Activated T-cell treated with anti-CD3 and anti-CD28 coated beads, Interleukin-2, amount 50 U/mL, for 24 hours (primary cell): ENCODE measurements at places on chromosomes 1 and 21.

- DNase-seq = no peak
Measured at GRCh38 chr1:187870552-187870951, 1041.8 kb downstream of the PLA2G4A start.

DNA sequence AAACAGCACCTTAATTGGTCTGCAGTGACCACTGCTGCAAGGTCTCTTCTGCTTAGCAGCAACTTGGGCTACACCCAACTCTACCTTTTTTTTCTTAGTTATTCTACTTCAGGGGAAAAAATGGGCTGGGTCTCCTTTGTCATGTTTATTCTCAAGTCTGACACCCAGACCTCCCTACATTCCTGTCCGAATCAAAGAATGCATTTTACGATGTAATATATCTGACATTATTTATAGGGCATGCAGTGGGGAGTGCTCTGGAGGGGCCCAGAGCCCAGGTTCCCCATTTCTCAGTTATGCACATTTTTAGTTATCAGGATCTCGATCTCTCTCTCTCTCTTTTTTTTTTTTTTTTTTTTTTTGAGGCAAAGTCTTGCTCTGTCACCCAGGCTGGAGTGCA, 50.5 kb downstream of the OPTC start:
- no peak for DNase-seq

DNA sequence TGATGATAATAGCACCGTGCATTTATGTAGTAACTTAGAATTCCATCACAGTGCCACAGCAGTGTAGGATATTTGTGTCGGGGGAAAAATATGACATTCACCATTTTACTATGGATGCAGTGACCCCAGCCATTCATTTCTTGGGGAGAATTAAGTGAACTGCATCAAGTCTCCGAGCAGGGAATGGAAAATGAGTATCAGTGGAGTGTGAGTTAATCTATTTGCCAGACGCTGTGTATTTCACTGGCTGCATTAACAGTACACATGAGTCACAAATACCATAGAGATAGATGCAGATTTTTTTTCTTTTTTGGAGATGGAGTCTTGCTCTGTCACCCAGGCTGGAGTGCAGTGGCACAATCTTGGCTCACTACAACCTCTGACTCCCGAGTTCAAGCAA, 33.8 kb upstream of the SLC45A1 start:
- DNase-seq = no peak

- no peak for DNase-seq
Measured at GRCh38 chr1:210490781-210491180, 162.1 kb downstream of the HHAT start.

DNA sequence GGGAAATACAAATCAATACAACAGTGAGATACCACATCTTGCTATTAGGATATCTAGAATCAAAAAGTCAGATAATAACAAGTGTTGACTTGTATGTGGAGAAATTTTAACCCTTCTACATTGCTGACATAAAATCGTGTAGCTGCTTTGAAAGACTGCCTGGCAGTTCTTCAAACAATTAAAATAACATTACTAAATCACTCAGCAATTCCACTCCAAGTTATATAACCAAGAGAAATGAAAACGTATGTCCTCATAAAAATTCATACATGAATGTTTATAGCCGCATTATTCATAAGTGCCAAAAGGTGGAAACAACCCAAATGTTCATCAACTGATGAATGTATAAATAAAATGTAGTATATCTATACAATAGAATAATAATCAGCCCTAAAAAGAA, 164.6 kb downstream of the RASAL2 start:
- DNase-seq = no peak

DNA sequence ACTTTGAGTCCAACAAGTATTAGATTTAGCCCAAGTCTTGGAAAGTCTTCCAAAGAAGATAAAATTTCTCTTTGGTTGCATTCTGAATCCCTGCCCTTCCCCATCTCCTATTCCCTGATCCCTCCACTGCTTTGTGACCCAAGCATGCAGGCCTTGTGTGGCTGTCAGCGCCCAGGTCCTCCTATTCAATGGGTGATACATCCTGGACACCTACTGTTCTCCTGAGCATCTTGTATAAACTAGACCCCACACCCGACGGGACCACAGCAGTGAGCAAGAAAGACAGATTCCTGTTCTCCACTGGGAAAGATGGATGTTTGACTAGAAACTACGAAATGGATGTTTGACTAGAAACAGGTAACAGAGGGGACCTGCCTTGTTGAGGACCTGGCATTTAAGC, 136.6 kb downstream of the KIF26B start:
- no peak for DNase-seq

GRCh38 chr1:22043198-22043769, 9.2 kb upstream of the CDC42 start:
- no peak for DNase-seq

DNA sequence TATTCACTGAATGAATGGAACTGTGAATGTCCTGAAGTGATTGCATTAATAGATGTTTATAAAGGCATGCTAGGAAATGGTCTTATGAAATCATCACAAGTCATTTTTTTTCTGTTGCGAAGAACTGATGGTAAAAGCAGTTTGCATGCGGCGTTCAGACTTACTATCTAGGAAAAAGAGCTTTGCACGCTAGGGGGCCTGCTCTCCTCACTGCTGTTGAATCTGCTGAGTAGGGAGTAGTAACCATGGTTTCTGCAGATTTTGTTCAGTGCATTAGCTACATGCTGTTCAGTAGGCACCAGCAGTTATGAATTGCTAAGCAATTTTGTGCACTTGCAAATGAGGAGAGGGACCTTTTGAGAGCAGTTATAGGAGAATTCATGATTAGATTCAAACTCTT, 57.9 kb downstream of the CENPF start:
- no peak for DNase-seq

DNA sequence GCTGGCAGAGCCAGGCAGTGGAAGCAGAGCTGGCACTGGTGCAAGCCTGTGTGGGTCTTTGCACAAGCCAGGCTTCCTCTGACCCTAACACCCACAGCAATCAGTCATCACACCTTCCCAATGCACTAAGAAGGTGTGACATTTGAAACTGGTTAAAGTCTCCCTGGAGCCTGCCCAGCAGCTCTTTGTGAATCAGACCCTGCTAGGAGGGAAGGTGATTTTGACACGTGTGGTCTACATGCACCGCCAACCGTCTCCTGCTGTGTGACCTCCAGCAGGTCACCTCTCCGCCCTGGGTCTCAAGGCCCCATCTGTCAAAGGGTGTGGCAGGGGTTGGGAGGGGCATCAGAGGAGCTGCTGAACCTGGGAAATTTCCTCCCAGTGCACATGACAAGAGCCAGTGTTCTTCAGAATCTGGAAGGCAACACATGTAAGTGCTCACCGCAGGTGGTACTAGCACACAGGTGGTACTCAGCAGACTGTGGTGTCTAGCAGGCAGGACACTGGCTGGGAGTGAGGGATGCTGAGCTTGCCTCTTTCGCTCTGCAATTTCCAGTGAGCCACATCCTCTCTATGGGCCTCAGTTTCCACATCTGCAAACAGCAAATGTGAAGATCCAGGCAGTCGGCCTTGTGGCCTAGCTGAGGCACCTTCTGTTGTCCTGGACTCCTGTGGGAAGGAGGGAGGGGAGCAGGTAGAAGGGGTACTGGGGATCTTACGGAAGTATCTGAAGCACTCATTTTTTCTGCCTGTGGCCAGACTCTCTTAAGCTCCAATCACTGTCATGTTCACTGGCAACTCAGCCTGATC, 123.2 kb downstream of the DMRTB1 start:
- peak; percentile 27 for DNase-seq

GRCh38 chr1:203099805-203100515, 14.1 kb upstream of the MYOG start:
- DNase-seq = no peak

- no peak for DNase-seq
Measured at GRCh38 chr1:198917226-198917625, 278.4 kb downstream of the PTPRC start.

GRCh38 chr1:83931658-83932253, 67.2 kb downstream of the TTLL7 start:
- no peak for DNase-seq

- DNase-seq = no peak
Measured at GRCh38 chr1:32924881-32925344, 23.7 kb upstream of the TMEM54 start.

GRCh38 chr1:110228381-110228780, 18.3 kb downstream of the KCNC4 start:
- DNase-seq = no peak

GRCh38 chr1:89987159-89987819, 7.6 kb upstream of the ZNF326 start:
- no peak for DNase-seq
